ENCODE measurements at places on chromosomes 5 and 9. TPM values are rescaled to one million over a fixed set of nuclear protein-coding genes. Genes with fewer than 3 reads are reported as not detected.

DNA sequence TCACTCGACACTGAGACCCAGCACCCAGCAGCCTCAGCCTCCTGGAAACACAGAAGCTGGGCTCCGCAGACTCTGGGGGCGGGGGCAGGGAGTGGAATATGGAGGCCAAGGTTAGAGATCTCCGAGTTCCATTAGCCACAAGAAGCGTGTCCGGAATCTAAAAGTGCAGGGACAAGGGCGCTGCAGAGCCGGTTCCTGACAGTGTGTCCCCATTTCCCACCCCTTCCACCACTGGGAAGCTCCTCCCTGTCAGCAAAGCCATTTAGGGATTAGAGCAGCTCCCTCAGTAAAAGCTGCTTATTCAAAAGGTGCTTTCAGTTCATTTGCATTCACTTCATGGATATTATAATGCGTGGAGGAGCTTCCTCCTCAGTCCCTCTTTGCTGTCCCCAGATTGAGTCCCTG, 74.1 kb upstream of the HSPA9 start:
- no peak for DNase-seq

The SEMA4D gene
- polyA plus RNA-seq, result 0.67 TPM

The TMEM174 gene
- not detected for polyA plus RNA-seq

GRCh38 chr9:32928145-32928763, 73.2 kb downstream of the APTX start:
- peak; percentile 17 for DNase-seq

The MINAR2 gene
- polyA plus RNA-seq, result not detected

DNA sequence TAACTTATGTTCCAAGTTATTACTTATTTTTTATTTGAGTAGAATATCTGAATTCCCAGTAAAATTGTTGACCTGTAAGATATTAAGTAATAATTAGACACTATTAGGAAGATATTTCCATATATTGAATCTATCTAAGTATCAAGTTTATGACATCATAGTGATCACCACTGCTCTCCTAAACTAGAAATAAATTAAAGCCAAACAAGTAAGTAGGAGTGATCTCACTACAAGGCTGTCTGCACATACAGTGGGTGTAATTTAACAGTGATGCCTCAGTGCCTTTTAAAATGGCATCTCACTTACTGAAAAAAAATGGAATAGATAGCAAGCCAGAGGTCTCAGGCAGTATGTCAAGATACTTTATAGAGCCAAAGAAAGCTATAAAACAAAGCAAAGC, 789.6 kb downstream of the KCTD16 start:
- no peak for DNase-seq

GRCh38 chr9:134330590-134330989, 4.3 kb downstream of the RXRA start:
- no peak for DNase-seq

The NSA2 gene
- 169 TPM for polyA plus RNA-seq

The STOM gene
- 536 TPM for polyA plus RNA-seq

The EGFL7 gene
- polyA plus RNA-seq, result 2.5 TPM

The MCIDAS gene
- not detected for polyA plus RNA-seq

DNA sequence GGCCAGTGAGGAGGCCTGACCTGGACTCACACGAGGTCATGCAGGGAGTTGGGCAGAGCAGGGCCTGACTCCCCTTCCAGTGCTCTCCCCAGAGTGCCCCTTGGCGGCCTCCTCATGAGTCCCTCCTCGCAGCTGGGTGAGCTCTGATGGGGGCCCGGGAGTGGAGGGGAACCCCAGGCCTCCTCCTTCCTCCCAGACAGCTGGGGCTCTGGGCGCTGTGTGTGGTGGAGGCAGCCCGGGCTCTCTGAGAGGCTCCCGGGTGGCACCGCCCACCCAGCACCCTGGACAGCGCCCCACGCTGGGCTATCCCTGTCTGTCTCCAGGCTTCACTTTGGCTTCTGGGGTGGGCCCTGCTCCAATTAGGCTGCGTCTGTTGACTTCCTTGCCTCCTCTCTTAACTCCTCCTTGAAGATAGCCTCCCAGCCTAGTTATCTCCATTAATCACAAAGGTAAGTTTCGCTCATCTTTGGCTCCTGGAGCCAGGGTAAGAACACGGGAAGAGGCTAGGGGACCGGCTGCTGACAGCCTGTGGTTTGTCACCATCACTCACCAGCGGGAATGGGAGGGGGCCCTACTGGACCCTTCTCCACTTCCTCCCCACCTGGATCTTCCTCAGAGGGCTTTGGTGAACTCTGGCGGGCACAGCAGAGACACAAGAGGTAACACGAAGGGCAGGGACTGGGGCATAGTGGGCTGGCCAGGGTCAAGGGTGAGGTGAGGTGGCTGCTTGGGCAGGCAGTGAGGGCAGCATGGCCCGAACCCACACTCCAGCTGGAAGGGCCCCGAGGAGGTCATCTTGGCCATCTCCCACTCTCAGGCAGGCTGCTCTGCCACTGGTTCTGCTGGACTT, 13.1 kb downstream of the PSD2 start:
- peak; percentile 15 for DNase-seq

- peak; percentile 53 for DNase-seq
Observed at GRCh38 chr9:82981552-82981951, 81.4 kb downstream of the RASEF start.

DNA sequence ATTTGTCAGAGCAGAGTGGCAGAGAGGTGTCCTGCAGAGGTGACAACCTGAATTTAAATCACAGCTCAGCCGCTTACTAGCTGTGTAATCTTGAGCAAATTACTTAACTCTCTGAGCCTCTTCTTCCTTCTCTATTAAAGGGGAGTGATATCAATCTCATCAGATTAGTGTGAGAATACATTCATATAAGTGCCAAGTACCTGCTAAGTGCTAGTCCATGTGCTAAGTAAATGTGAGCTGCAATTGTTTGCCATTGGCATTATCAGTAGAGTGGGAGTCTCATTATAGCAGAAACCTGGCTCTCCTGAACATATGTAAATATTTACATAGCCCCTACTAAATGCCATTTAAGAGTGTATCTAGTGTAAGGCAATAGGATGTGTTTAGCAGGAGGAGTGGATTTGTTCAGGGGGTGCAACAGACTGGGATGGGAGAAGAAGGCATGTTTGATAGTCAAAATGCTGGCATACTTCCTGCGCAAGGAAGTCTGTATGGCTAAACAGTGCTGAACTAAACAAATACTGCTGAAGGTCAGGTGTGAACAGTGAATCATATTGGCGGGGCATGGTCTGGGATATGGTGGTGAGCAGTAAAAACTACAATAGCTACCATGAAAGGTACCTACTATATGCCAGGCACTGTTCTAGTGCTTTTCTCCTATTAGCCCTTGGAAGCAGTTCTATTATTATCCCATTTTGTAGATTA, 74.5 kb downstream of the F2RL2 start:
- DNase-seq, result no peak

GRCh38 chr5:446883-447263, 3.9 kb downstream of the EXOC3 start:
- DNase-seq, result peak; percentile 61

The LHX6 gene
- 0.09 TPM for polyA plus RNA-seq

DNA sequence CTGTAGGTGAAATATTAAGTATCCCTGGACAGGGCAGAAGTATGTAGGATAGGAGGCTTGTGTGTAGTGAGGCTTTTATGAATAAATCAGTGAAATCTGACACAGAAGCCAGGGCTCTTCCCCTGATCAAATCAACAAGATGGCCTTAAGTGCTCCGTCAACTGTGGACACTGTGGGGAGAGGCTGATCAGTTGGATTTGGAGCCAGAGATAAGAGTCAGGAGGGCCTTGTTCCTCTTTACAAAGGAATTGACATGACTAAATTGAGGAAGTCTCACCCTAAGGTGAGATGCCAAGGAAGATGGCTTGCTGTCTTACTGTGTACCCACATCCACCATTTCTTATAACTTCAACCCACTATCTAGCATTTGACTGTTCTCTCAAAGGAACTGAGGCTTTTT, 91.6 kb upstream of the PRRC1 start:
- no peak for DNase-seq

DNA sequence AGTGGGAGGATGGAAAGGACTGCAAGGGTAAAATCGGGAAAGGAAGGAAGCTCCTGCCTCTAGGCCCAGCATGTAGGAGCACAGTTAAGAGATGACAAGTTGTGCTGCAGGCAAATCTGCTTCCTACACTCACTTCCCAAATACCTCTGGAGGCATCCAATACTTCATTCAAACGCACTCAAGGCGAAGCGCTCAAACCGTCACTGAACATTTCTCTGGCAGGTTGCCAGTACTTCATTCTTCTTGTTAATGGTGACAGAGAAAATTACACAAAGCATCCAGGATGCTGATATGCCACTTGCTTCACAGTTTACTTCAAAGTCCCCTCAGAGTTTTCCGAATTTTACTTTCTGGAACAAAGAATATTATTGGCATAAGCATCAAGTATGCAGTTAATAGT, 59.8 kb downstream of the NREP start:
- peak; percentile 53 for DNase-seq

The C6 gene
- polyA plus RNA-seq, result not detected

GRCh38 chr9:126146254-126147145, 180.1 kb upstream of the MVB12B start:
- DNase-seq, result no peak

The IL9 gene
- polyA plus RNA-seq, result not detected

- DNase-seq, result no peak
Observed at GRCh38 chr9:105148328-105149006, 96.0 kb upstream of the SLC44A1 start.

GRCh38 chr9:127049044-127049443, 73.4 kb downstream of the ANGPTL2 start:
- peak; percentile 90 for DNase-seq

- peak; percentile 29 for DNase-seq
Observed at GRCh38 chr5:96969366-96969765, 33.5 kb downstream of the LNPEP start.

DNA sequence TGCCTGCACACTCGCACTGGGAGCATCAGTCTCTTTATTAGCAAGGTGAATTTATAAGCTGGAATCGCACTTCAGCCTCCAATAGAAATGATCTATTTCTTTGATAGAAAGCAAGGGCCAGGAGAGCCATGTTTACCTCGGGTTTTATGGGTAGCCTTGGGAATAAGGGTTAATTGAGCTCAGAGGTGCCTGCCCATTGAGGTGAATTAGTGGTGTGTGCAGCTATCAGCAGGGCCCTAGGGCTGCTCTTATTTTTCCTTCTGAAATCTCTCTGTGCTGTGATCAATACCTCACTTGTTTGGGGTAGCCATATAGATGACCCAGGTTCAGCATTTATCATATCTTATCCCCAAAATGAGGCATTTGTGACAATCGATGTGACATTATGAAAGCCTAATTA, 297.8 kb downstream of the EBF1 start:
- DNase-seq, result no peak

All from fibroblast of lung (primary cell).